ENCODE measurements at places on chromosomes 4 and X. TPM values are rescaled to one million over a fixed set of nuclear protein-coding genes. Genes with fewer than 3 reads are reported as not detected.

DNA sequence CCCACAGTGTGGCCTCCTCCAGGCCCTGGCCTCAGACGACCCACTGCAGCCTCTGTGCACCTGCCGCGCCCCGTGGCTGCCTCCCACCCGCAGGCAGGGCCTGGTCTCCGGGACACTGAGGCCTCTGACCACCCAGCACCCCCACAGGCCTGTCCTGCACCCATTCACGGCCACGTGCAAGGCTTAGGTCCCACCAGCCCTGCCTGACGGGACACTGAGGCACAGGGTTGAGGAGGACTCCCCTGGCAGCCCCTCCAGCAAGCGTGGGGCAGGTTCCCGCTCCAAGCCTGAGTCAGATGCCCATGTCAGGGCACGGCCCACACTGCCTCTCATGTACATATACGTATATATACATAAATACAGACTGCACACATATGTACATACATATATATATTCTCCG lies 23.5 kb downstream of the NELFA start:
- H3K4me1 ChIP-seq: no peaks in the 10 kb centered on the region
- H3K4me3 ChIP-seq: no peak overlapping the region
- no peaks in the 10 kb centered on the region for H3K27me3 ChIP-seq
- peaks cover 60% of the 10 kb centered on the region for H3K36me3 ChIP-seq
- peak overlapping the region; percentile 24 for H3K27ac ChIP-seq

PABPC1L2A gene
- total RNA-seq: not detected

DNA sequence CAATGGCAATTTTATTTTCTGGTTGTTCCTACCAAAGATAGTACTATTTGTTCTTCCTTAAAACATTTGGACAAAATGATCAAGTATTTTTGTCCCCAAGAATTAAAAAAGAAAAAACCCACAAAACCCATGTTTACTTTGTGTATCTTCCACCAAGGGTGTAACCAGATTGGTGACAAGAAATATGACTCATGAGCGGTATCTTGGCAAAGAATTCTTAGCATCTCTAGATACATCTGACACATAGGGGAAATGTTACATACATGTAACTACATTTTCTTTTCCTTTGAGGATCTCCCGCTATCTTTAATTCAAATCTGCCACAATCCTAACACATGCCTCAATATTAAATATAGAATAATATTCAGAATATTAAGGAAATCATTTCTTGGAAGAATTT lies 78.7 kb downstream of the WDFY3 start:
- H3K4me1 ChIP-seq: no peaks in the 10 kb centered on the region
- H3K27ac ChIP-seq: no peak overlapping the region
- no peak overlapping the region for H3K4me3 ChIP-seq
- H3K27me3 ChIP-seq: no peaks in the 10 kb centered on the region

- DNase-seq: no peak
- peaks cover 10% of the 10 kb centered on the region for H3K4me1 ChIP-seq
- no peak overlapping the region for H3K4me3 ChIP-seq
- no peak overlapping the region for H3K27ac ChIP-seq
Measured at GRCh38 chr4:182370491-182370890, 127.3 kb downstream of the TENM3 start.

- H3K27me3 ChIP-seq: no peaks in the 10 kb centered on the region
- H3K4me1 ChIP-seq: no peaks in the 10 kb centered on the region
- H3K36me3 ChIP-seq: no peaks in the 10 kb centered on the region
- no peak for DNase-seq
- H3K27ac ChIP-seq: no peak overlapping the region
Measured at GRCh38 chr4:97457253-97457652, 686.0 kb downstream of the STPG2 start.

DNA sequence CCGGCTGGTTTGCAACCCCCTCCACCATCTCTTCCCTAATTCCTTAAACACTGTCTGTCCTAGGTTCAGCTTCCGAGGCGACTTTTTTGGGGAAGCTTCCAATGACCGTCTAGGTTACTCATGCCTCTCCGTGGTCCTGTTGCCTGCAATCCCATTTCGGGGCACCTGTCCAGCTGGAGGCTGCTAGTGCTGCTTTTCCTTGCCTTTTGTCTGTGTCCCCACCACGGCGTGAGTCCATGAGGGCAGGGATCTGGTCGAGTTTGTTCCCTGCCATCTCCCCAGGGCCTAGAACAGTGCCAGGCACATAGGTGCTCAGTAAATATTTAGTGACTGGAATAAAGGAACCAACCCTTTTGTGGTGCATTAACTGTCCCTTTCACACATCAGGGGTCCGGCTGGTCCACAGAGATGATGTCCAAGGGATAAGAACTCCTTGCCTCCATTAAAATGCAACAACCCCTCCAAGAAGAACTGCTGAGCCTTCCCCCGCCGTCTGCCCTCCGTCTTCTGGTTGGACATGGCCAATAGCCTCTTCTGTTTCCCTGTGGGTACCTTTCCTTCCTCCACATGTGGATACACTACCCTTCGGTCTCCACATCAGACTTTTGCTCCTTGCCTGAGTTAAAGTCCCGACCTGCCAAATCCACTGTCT lies 5.7 kb upstream of the SORCS2 start:
- peaks cover 56% of the 10 kb centered on the region for H3K27me3 ChIP-seq
- DNase-seq: no peak
- H3K27ac ChIP-seq: no peak overlapping the region
- peaks cover 13% of the 10 kb centered on the region for H3K4me1 ChIP-seq

PDGFRA gene
- 8.4 TPM for total RNA-seq

SMARCAD1 gene
- total RNA-seq: 85.5 TPM

GRCh38 chrX:85543866-85544265 lies 164.4 kb upstream of the POF1B start:
- H3K36me3 ChIP-seq: no peaks in the 10 kb centered on the region
- no peak overlapping the region for H3K27ac ChIP-seq
- no peak overlapping the region for H3K4me3 ChIP-seq

- no peak overlapping the region for H3K4me3 ChIP-seq
- no peak for DNase-seq
- H3K27me3 ChIP-seq: no peaks in the 10 kb centered on the region
- no peak overlapping the region for H3K27ac ChIP-seq
Measured at GRCh38 chrX:124033821-124034220, 72.3 kb downstream of the STAG2 start.

DNA sequence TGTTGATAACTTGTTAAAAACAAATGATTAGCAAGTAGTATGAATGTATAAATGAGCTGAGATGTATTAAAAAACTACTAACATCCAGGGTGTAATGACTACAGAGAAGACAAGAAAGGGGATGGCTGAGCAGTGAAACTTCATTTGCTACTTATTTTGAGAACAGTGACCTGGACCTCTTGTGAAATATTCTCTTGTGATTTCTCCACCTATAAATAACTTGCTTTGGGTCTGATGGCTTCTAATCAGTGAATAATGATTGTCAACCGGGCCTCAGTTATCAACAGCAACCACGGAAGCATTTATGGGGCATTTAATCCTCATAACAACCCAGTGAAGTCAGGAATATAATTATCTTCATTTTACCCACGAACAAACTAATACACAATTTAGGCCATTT lies 154.2 kb upstream of the HAND2 start:
- no peak overlapping the region for H3K27ac ChIP-seq
- no peak for DNase-seq
- no peaks in the 10 kb centered on the region for H3K4me1 ChIP-seq
- H3K4me3 ChIP-seq: no peak overlapping the region

AADAT gene
- total RNA-seq: 42.3 TPM

DNA sequence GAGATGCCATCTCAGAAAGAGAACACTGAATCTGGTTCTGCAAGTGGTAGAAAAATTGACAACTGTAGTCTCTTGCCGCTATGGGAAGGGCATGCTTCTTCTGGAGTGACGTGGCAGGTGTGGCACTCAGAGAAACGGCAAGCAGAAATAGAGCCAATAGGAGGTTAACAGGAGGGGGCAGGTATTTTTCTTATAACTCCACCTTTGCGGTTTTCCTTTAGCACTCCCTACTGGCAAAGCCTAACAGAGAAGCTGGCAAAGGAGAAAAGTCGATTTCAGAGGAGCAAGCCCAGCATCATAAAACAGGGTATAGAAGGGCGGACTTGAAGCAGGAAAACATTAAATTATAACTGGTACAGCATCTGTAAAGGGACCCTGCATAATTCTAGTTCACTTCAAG lies 1382.2 kb downstream of the PCDH18 start:
- no peaks in the 10 kb centered on the region for H3K27me3 ChIP-seq
- H3K36me3 ChIP-seq: no peaks in the 10 kb centered on the region
- no peak overlapping the region for H3K4me3 ChIP-seq
- H3K4me1 ChIP-seq: no peaks in the 10 kb centered on the region
- DNase-seq: peak; percentile 48

GRCh38 chr4:152485726-152486276 lies 50.1 kb downstream of the FBXW7 start:
- no peak overlapping the region for H3K4me3 ChIP-seq
- H3K4me1 ChIP-seq: no peaks in the 10 kb centered on the region
- H3K27me3 ChIP-seq: no peaks in the 10 kb centered on the region

HTN3 gene
- not detected for total RNA-seq

DNA sequence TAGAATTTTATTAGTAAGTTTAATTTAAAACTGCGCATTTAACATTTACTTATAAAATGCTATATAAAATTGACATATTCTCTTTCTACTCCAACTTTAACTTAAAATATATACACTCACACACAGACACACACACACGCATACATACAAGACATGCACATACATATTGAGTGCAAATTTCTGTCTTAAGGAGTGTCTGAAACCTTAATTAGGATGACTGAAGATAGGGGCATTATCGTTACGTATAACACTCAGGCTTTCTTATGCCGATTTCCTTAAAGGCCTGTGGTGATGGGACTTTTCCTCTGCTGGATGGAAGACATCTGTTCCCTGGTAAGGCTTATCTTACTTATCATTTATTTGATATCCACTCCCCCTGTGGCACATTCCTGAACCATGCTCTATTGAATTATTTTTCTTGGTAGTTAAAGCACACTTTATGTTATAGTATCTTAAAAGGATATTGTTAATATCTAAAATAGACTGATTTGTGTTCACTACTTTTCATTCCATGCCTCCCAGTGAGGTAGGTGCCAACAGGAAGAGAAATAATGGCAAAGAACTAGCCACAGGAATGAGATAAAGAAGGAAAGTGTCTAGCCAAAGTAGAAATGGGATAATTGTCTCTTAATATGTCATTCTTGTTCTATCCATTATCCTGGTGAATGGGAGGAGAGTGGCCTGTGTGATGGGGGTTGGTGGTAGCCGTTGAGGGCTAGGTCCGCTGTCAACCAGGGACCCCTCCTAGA lies 92.9 kb upstream of the GPRIN3 start:
- H3K27ac ChIP-seq: no peak overlapping the region
- H3K4me3 ChIP-seq: no peak overlapping the region
- DNase-seq: no peak
- H3K27me3 ChIP-seq: no peaks in the 10 kb centered on the region

- no peaks in the 10 kb centered on the region for H3K27me3 ChIP-seq
- no peak overlapping the region for H3K27ac ChIP-seq
- DNase-seq: no peak
- H3K4me1 ChIP-seq: peaks cover 3% of the 10 kb centered on the region
- no peaks in the 10 kb centered on the region for H3K36me3 ChIP-seq
Measured at GRCh38 chr4:16890651-16891050, 7.8 kb downstream of the LDB2 start.

- H3K36me3 ChIP-seq: no peaks in the 10 kb centered on the region
- no peak overlapping the region for H3K27ac ChIP-seq
- H3K27me3 ChIP-seq: no peaks in the 10 kb centered on the region
- no peak for DNase-seq
Measured at GRCh38 chrX:3462166-3462508, 115.7 kb upstream of the MXRA5 start.

DNA sequence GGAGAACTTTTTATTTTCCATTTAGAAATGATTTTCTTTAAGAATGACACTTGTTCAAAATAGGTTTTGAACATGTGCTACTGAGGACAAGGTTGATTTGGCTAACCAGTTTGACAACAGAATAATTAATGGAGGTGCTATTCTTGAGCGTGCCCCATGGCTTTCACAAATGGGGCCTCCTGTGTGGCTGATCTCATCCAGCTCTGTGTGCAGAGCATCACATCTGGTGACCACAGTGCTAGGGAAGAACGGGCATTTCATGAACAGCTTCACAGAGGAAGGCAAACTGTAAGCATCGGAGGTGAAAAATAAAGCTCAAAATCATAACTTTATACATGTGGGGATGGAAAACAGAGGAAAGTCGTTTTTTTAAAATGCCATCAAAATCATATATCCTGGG lies 148.6 kb downstream of the SOWAHB start:
- no peaks in the 10 kb centered on the region for H3K27me3 ChIP-seq
- peaks cover 40% of the 10 kb centered on the region for H3K36me3 ChIP-seq
- no peak overlapping the region for H3K27ac ChIP-seq
- H3K4me1 ChIP-seq: no peaks in the 10 kb centered on the region

DNA sequence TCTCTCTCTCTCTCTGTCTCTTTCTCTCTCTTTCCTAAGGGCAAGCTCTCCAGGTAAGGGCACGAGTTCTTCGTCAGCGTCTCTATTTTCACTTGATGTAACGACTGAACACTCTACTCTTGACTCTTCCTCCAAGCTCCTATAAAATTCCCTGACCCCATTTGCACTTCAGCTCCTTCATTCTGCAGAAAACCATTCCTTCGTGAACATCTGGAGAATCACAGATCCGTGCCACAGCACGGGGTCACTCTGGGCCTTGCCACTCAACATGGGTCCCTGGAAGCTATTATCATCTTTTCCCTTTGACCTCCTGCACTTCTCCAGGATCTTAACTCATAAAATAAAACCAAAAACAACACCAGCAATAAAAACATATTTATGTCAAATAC lies 112.0 kb upstream of the LNX1 start:
- H3K36me3 ChIP-seq: no peaks in the 10 kb centered on the region
- no peaks in the 10 kb centered on the region for H3K27me3 ChIP-seq
- peak overlapping the region; percentile 0 for H3K27ac ChIP-seq
- H3K4me1 ChIP-seq: peaks cover 5% of the 10 kb centered on the region
- DNase-seq: no peak

CFAP99 gene
- 0.61 TPM for total RNA-seq

DNA sequence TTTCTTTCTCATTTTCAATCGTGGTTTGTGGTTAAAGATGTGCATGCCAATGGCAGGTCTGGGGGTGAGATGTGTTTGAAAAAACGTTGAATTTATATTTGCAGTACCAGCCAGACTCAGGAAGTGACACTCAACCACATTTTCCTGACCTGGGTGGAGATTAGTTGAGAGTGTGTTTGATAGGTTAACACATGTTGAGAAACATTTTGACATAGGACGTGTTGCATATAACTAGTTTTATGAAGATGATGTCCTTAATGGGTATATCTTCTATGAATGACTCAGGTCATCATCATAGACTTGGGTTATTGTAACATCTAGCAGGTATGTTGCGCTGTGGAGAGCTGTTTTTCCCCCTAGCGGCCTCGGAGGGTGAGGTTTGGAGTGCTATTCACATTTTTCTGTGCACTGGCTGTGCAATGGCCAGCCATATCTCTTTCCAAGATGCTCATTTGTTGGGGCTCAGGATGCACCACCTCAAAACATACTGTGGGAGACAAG lies 21.7 kb upstream of the CD38 start:
- no peaks in the 10 kb centered on the region for H3K36me3 ChIP-seq
- DNase-seq: no peak
- no peak overlapping the region for H3K4me3 ChIP-seq
- no peak overlapping the region for H3K27ac ChIP-seq
- no peaks in the 10 kb centered on the region for H3K4me1 ChIP-seq
- no peaks in the 10 kb centered on the region for H3K27me3 ChIP-seq
